ENCODE measurements at places on chromosomes 3 and 15.

DNA sequence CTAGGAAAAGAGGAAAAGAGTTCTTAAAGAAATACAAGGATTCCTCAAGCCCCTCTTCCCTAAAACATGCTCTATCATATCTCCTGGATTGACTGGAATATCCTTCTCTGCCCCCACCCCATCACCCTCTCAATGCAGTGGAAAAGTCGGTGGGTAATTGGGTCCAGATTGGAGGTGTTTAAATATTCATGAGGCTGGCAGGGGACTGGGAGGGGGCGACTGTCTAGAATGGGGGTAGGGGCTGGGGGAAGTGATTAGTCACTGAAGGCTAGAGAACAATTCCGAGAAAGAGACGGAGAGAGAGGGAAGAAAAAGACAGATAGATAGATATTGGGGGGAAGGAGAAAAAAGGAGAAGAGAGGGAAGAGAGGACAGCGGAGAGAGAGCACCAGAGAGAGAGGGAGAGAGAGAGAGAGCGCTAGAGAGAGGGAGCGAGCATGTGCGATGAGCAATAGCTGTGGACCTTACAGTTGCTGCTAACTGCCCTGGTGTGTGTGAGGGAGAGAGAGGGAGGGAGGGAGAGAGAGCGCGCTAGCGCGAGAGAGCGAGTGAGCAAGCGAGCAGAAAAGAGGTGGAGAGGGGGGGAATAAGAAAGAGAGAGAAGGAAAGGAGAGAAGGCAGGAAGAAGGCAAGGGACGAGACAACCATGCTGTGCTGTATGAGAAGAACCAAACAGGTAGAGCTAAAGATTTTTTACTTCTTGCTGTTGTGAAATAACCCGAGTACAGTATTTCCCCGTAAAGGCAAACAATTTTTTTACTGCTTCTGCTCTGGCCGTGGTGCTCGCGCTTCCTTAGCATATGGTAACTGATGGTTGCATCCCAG, at the start of gene GAP43:
Gene GAP43, plus strand, starts transcription at position 467 of the 825 bp plus-strand sequence. Its CDS starts 180 bp downstream, at position 647.
- peak; percentile 85 for DNase-seq

DNA sequence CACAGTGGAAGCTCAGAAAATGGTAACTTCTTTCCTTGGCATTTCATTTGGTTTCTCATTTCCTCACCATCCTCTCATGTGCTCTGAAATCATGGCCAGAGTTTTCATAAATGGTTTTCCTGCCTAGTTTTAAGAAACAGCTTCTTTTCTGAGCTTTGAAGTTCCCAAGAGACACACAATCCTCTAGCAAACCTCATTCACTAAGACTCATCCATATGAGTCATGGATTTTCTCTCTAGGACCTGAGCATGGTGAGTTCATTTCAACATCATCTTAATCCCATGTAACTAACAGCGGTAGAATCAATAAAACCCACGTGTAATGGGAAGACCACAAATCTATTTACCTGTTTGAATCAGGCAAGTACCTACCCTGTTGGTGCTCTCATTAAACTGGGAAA, 274.5 kb upstream of the LRTM1 start:
- peak; percentile 63 for DNase-seq

DNA sequence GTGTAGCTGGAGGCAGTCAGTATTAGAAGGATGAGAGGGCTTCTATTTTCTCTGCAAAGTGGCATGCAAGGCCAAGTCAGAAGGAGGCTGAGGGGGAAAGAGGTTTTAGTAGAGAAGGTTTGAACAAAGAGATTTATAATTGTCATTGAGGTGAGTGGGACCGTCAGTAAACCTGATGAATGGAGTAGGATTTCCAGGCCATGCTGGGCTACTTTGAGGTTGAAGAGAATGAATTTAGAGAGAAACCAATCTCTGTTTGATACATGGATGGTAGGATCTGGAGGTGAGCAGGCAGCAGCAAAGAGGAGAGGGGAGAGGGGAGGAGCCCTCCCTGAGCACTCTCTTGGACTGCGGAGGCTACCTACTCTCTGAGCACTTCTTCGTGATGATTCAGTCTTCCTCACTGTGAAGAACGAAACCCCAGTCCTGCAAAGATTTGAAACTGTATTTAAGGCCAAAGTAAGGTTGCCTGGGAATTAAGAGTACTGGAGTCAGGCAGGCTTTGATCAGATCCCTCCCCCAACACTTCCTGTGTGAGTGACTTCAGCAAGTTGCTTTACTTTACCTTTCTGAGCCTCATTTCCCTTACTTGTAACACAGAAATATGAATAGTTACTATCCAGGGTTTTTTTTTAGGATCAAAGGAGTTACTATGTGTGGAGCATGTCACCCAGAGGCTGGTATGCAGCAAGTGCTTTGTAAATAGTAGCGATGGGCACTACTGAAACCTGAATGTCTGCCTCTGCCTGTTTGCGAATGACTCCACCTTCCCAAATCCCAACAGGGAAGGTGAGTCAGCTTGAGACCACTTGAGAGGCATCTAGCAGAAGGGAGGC, 75.8 kb downstream of the RPL39L start:
- DNase-seq, result peak; percentile 20

DNA sequence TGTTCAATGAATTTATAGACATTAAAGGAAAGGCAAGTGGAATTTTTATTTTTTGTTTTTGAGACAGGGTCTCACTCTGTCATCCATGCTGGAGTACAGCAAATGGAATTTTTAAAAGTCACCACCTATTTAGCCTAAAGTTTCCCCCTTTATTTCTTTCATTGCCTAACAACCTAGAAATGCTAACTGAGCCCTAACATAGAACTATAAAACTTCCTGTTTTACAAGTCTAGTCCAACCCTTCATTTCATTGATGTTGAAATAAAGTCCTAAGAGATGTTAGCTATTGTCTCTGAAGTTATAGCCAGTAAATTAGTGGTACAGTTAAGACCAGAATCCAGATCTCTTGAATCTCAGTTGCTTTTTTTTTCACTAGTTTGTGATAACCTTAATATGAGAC, 39.0 kb downstream of the MAPK6 start:
- DNase-seq, result no peak

- DNase-seq, result peak; percentile 87
These were observed 3.7 kb downstream of the EOGT start for GRCh38 chr3:69009559-69010410.

- no peak for DNase-seq
These were observed 18.1 kb upstream of the SLC41A3 start for GRCh38 chr3:126102011-126102410.

GRCh38 chr15:53978253-53978906, at the start of gene UNC13C:
TSS of gene UNC13C (plus strand) at chr15:53978441. CDS start at chr15:54012904, 34,463 bp downstream.
- DNase-seq, result no peak

GRCh38 chr3:118641608-118642007, 393.0 kb downstream of the IGSF11 start:
- DNase-seq, result no peak

DNA sequence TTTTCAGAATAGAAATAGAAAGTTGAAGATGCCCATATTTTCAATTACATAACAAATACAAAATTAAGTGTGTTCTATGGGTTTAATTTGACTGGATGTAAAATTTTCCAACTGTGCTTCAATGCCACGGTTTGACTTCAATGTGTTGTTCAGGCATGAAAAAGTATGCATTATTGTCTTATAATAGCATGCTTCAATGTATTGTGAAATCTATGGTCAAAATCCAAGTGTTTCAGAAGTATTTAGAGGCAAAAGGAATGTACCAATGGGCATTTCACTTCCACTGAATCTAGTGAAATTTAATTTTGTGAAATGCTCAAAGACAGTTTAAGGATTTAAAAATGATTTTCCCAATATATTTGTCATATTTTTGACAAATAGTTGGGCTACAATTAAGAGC, 16.0 kb downstream of the NEK10 start:
- DNase-seq, result peak; percentile 23

- DNase-seq, result no peak
These were observed 87.0 kb upstream of the LMOD3 start for GRCh38 chr3:69209413-69209812.

- DNase-seq, result peak; percentile 54
These were observed 64.8 kb downstream of the SAMMSON start for GRCh38 chr3:70064194-70064779.

DNA sequence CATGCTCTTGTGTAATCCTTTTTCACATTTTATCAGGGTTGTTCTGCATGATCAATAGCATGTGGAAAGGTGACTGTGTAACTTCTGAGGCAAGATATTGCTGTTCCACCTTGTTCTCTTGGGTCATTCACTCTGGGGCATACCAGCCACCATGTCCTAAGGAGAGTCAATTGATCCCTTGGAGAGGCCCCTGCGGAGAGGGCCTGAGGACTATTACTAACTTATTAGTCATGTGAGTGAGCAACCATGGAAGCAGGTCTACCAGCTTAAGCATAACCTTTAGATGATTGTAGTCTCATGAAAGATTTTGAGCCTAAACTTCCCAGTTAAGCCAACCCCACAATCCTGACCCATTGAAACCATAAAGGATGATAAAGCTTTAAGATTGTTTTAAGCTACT, 22.0 kb upstream of the COL6A5 start:
- no peak for DNase-seq

- no peak for DNase-seq
These were observed 172.6 kb downstream of the RBMS3 start for GRCh38 chr3:29453284-29454001.

DNA sequence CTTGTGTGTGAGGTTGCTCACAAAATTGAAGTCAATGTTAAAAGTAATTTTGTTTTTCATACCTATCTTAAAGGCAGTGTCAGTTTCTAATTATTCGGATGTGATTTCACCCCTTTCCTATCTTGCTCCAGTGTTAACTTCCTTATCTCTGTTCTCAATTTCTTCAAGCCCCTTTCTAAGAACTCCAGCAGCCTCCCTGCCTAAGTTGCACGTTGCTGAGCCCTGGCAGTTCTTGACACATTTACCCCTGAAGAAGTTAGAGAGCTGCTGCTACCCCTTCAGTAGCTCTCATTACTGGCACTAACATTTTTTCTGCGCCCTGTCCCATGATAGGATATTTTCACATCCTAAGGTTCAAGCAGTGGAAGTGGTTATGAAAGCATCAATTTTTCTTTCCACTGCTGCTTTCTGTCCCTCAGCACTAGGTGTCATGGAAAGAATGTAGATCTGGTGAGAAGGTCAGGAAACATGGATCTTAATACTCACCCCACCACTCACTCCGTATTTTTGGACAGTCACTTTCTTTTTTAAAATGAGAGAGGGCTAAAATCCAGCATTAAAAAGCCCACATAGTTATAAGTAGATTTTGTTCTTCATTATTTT, 62.9 kb downstream of the OPA1 start:
- no peak for DNase-seq

GRCh38 chr3:55654123-55654760, 167.1 kb upstream of the WNT5A start:
- no peak for DNase-seq

- no peak for DNase-seq
These were observed 81.9 kb upstream of the HES1 start for GRCh38 chr3:194054016-194054415.

GRCh38 chr3:85710490-85710889, 751.7 kb downstream of the CADM2 start:
- no peak for DNase-seq

GRCh38 chr3:6147883-6148282, 713.0 kb upstream of the GRM7 start:
- DNase-seq, result no peak

DNA sequence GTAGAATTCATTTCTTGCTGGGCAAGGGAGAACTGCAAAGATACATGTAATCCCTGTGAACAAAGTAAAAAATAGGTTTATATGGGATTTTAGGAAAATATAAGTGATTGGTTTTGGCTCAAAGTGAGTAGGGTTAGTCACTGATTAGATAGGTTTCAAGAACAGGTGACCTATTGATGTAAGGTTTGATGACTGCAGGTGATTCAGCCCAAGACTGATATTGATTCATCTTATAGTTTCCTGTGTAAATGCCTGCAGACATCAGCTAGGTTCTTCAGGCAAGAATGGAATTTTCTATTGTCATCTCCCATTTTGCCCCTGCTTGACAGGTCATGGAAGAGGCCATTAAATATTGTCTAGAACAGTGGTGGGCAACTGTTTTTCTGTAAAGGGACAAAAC, 23.9 kb upstream of the ARID3B start:
- DNase-seq, result no peak

- DNase-seq, result peak; percentile 29
These were observed 8.9 kb upstream of the PCOLCE2 start for GRCh38 chr3:142897807-142898206.

DNA sequence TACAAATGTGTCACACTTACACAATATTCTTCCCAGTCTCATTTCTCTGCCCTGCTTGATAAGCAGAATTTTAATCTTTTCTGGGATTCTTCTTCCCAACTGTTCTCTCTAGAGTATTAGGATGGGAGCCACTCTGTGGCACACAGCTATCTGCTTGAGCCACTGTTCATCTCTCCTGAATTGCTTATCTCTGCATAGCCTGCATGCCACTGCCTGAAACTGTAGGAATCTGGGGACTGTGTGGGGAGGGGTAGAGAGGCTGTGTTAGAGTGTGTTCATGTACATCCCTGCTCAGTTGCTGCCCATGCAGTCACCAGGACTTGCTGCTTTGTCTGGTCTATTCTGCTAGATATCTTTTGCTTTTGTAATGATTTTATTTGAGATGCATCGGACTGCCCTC, 2.3 kb upstream of the OR4F6 start:
- DNase-seq, result no peak

DNA sequence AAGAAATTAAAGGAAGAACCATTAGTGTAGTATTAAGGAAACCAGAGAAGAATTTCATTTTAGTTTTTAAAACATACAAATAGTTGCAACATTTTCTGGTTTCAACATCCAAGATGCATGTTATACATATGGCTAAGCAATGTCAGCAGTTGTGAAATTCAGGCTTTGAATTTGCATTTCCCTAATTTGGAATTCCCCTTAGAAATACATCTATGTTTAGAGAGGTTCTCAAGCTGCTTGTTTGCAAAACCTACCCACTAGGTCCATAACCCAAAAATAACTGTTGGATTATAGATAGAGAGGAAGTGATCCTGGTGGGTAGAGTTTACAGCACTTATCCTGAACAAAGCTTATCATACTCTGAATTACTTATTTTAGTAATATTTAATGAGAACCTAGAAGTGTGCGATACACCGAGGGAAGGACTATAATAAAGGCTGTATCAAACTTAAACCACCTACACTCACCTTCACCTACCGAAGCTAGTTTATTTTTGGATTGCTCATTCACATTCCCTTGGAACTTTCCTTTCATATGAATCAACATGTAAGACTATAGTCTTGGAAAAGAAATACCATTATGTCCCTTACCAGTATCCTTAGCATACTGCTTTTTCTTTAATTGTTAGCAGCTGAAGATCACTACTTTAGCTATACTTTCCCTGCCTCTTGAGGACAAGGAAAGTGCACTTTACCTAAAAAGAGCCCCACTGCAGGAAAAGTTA, 60.6 kb downstream of the CHAC1 start:
- peak; percentile 51 for DNase-seq
